Stimulated activated CD8-positive, alpha-beta memory T cell treated with anti-CD3 and anti-CD28 coated beads, Interleukin-12 subunit alpha, Interleukin-12 subunit beta, amount 100 ng/mL, for 1 hour (primary cell): ENCODE measurements at places on chromosomes 16 and 17.

DNA sequence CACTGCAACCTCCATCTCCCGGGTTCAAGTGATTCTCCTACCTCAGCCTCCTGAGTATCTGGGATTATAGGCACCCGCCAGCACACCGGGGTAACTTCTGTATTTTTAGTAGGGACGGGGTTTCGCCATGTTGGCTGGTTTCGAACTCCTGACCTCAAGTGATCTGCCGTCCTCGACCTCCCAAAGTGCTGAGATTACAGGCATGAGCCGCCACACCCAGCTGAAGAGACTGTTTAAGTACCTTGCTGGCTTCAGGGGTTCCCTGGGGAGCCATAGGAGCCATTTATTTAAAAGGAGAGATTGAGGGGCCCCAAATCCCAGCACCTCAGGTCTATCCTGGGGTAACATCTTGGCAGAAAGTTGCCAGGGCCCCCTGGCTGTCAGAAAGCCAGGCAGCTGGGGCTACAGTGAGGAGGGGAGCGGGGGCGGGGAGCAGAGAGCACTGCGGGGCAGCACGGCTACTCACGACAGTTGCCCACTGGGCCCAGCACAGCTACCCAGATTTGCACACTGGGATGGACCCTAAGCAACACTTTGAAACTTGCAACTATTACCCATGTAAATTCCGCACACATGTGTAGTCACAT lies 1.6 kb downstream of the SNAI3 start:
- no peak for DNase-seq

DNA sequence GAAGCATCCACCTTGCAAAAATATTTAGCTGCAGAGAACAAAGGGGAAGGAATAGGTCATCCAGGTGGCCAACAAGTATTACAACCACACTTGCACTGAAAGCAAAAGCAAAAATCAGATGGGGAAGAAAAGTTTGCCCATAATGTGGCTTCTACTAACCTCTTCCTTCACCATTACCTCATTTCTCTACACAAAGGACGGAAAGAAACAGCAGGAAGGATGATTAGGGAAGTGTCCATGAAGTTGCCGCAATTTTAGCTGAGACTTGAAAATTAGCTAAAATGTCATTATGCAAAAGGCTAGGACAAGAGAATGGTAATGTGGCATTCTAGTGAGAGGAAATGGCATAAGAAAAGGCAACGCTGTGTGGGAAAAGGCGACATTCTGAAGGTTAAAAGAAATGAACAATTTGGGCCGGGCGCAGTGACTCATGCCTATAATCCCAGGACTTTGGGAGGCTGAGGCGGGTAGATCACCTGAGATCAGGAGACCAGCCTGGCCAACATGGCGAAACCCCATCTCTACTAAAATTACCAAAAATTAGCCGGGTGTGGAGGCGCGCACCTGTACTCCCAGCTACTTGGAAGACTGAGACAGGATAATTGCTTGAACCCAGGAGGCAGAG lies 13.7 kb downstream of the KANSL1 start:
- no peak for DNase-seq

DNA sequence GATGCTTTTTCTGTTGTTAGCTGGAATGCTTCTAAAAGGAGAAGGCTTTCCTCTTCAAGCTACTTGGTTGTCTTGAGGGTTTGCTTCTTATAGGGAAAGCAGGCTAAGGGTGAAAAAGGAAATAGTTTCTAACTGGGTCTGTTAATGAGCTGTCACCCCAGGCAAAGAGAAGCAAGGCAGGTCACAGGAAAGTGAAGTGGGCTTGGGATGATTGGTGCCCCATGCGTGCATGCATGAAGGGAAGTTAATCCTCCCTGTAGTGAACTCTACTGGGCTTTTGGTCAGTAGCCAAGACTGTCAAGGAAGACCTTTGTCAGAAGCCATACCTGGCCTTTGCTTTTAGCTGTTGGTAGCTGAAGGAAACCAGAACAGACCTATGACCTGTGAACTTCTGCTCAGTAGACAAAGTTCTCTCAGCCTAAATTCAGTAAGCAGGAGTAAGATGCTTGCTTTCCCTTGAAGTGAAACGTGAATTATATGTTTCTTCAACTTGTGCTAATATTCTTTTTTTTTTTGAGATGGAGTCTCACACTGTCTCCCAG lies 16.5 kb downstream of the TENT4B start:
- DNase-seq = no peak

GRCh38 chr16:1272453-1273198 lies 16.8 kb downstream of the TPSD1 start:
- DNase-seq = no peak

DNA sequence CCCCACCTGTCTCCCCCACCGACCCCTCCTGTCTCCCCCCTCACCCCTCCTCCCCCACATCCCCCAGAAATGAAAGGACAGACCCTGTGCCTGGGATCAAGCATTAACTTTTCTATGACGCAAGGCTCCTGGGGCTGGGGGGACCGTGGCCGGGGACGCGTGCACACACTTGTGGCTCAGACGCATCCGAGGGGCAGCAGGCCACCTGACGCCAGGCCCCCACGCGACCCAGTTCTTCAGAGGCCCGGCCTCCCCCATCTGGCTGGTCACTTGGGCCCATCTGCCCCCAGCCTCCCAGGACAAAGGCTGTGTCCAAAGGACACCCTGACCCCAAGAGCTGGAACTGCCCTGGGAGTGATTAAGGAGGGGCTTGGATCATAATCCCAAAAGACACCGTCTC lies 14.0 kb upstream of the PVALEF start:
- no peak for DNase-seq

GRCh38 chr17:82098169-82098938 lies at the start of gene FASN:
FASN (minus strand) TSS chr17:82098236; CDS start chr17:82096445, 1,791 bp downstream.
- DNase-seq = peak; percentile 80

GRCh38 chr16:4261557-4262172 lies 11.2 kb downstream of the TFAP4 start:
- no peak for DNase-seq

GRCh38 chr17:38436386-38436785 lies 8.1 kb downstream of the ARHGAP23 start:
- DNase-seq = no peak

GRCh38 chr17:17525311-17525710 lies 29.1 kb upstream of the RASD1 start:
- DNase-seq = no peak

DNA sequence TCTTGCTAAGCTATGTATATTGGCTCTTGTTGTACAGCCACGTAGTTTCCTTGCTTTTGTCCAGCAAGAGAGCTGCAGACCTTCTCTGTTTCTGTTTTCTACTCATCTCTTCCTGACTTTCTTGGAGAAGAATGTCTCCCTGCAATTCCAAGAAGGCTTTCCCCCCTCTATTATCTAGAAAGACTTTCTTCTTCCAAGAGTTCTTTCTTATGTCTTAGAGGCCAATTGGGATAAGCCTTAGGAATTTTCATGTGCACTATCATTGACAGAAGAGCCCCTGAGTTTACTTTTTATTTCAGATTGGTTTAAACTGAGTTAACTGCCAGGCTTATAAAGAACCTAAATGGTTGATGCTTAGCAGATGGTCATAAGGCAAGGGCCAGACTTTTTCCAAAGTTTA lies 9.0 kb downstream of the CAPNS2 start:
- no peak for DNase-seq
